ENCODE measurements at places on chromosomes 13 and 19. TPM values are rescaled to one million over a fixed set of nuclear protein-coding genes. Genes with fewer than 3 reads are reported as not detected.

Gene ANKLE1
- 0.73 TPM for total RNA-seq

Gene LSM4
- 333 TPM for total RNA-seq

Gene ZNF45
- total RNA-seq, result 6.8 TPM

Gene PLIN4
- total RNA-seq, result 0.07 TPM

Gene CEACAM1
- 13.3 TPM for total RNA-seq

Gene CDX2
- not detected for total RNA-seq

Gene MEDAG
- total RNA-seq, result 3.7 TPM

All from mammary microvascular endothelial cell (primary cell).